ENCODE measurements at places on chromosomes 16 and 17.

- DNase-seq: no peak
- H3K27me3 ChIP-seq: peaks cover 8% of the 10 kb centered on the region
- no peaks in the 10 kb centered on the region for H3K36me3 ChIP-seq
- H3K27ac ChIP-seq: no peak overlapping the region
- peak overlapping the region; percentile 51 for H3K4me3 ChIP-seq
These were observed 725 bp upstream of the CACNA1H start for GRCh38 chr16:1152123-1152638.

DNA sequence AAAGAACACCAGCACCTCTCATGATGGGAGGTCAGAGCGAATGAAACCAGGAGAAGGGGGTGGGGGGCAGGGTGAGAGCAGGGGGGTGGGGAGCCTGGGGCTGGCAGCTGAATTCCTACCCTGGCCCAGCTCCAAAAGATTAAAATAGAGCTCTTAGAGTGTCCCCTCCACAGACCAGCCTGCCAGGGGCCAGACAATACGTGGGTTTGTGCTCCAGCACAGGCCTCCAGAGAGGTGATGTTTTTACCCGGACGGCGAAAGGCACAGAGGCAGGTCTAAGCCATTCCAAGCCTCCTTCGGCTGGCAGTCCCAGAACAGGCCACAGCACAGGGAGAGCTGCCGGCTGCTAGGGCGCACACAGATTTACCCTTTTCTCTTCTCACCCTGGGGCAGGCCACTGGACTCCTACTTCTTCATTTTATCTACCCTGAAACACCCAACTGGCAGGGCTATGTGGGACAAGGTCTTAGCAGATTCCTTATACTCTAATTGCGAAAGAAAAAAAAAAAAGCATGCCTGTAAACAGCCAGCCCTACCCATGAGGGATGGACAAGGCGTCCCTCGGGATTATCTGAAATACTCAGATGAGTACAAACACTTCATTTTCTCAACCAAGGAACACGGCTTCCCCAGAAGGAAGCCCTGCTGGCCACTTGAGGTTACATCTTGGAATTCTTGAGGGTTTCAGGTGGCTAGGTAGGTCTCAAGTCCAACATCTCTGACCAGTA is 71.9 kb upstream of the NOG start:
- H3K36me3 ChIP-seq: no peaks in the 10 kb centered on the region
- DNase-seq: no peak
- H3K4me1 ChIP-seq: no peaks in the 10 kb centered on the region
- H3K27ac ChIP-seq: no peak overlapping the region

- H3K4me3 ChIP-seq: no peak overlapping the region
- peaks cover 77% of the 10 kb centered on the region for H3K36me3 ChIP-seq
- H3K27me3 ChIP-seq: no peaks in the 10 kb centered on the region
- peaks cover 5% of the 10 kb centered on the region for H3K4me1 ChIP-seq
- DNase-seq: no peak
These were observed 23.9 kb downstream of the SNN start for GRCh38 chr16:11692171-11692570.

- no peak overlapping the region for H3K27ac ChIP-seq
- no peak overlapping the region for H3K4me3 ChIP-seq
- H3K4me1 ChIP-seq: peaks cover 23% of the 10 kb centered on the region
- no peaks in the 10 kb centered on the region for H3K27me3 ChIP-seq
- DNase-seq: peak; percentile 63
These were observed 25.1 kb upstream of the SUPT4H1 start for GRCh38 chr17:58377093-58377601.

GRCh38 chr16:46743232-46743719 is 4.9 kb downstream of the MYLK3 start:
- no peak overlapping the region for H3K4me3 ChIP-seq
- no peak overlapping the region for H3K27ac ChIP-seq
- no peaks in the 10 kb centered on the region for H3K4me1 ChIP-seq
- peak; percentile 26 for DNase-seq
